ENCODE measurements at places on chromosomes 4 and X.

- DNase-seq, result no peak
Measured at GRCh38 chrX:152878976-152879755, 18.7 kb upstream of the ZNF185 start.

GRCh38 chrX:3599802-3600430 is 113.5 kb downstream of the PRKX start:
- DNase-seq, result no peak

- no peak for DNase-seq
Measured at GRCh38 chrX:39875834-39876628, 221.7 kb downstream of the BCOR start.

DNA sequence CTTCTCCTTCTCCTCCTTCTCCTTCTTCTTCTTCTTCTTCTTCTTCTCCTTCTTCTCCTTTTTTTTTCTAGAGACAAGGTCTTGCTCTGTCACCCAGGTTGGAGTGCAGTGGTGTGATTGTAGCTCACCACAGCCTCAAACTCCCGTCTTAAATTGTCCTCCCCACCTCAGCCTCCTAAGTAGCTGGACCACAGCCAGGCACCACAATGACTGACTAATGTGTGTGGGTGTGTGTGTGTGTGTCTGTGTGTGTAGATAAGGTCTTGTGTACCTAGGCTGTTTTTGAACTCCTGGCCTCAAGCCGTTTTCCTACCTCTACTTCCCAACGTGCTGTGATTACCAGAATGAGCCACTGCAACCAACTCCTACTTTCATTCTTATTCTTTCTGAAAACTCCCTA is 390.9 kb downstream of the ADAM29 start:
- DNase-seq, result no peak

DNA sequence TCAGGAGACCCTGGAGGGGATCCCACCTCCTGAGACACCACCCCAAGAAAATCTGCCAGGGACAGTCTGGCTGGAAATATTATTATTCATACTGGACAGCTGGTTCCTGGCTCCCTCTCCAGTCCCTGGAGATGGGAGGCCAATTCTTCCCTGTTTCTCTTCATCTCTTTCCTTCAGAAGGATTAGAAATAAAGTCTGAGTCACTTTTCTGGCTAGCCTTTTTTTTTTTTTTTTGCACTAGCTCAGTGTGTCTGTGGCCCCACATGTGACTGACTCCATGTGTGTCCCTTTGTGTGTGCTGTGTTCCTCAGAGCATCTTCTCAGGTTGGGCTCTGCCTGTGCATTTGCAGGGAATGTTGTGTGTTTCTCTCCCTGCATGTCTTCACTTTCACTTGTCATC is 1.8 kb upstream of the FRMPD3 start:
- no peak for DNase-seq

DNA sequence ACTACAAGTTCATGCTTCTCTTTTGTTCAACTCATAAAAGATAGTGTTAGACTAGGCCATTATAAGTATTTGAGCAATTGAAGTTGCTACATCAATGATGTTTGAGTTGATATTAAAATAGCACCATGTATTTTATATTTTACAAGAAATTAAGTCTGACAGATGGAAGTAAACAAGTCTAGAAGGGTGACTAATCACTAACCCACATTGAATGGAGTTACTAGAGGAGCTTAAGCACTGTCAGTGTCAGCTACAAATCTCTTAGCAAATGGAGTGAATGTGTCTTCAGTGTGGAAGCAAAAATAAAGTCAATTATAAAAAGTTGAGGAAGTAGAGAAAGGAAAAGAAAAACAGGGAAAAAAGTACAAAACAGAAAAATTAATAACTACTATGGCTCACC is 592.5 kb downstream of the PCDH18 start:
- DNase-seq, result no peak

DNA sequence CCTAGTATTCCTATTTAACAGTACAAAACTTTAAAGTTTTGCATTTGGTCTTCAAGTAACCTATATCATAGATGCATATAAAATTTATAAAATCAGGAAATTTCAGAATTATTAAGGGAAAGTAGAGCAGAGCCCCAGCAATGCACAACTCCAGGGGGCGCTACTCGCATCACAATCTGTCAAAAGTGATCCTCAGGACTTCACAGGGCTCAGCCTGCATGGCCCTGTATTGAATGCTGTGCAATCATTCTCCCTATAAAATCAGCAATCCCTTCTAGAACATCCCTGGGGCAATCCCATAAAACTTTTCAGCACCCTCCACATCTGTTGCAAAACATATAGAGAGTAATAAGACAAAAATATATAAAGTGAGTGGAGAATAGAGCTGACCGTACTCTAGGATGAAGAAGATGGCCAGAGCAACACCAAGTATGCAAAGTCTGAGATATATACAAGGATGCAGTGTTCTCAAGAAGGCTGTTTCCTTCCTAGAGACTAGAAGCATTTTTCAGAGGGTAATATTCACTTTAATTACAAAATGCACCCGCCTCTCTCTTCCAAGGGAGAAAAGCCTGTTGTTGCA is 12.5 kb upstream of the PPARGC1A start:
- no peak for DNase-seq

GRCh38 chr4:109801895-109802319 is at the start of gene CFI:
CFI (minus strand) TSS chr4:109801999; CDS start chr4:109801971, 28 bp downstream.
- DNase-seq, result no peak

- peak; percentile 86 for DNase-seq
Measured at GRCh38 chr4:47741200-47741599, 96.7 kb downstream of the CORIN start.

- peak; percentile 15 for DNase-seq
Measured at GRCh38 chrX:134821370-134821769, 163.1 kb upstream of the PLAC1 start.

DNA sequence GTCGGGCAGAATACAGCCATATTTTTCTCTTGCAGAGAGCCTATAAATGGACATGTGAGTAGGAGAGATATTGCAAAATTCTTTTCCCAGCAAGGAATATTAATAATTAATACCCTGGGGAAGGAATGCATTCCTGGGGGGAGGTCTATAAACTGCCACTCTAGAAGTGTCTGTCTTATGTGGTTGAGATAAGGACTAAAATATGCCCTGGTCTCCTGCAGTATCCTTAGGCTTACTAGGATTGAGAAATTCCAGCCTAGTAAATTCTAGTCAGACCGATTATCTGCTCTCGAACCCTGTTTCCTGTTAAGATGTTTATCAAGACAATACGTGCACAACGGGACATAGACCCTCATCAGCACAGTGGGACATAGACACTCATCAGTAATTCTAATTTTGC is 872.6 kb downstream of the FSTL5 start:
- DNase-seq, result no peak

- DNase-seq, result peak; percentile 14
Measured at GRCh38 chrX:139554376-139554775, 23.8 kb downstream of the F9 start.

DNA sequence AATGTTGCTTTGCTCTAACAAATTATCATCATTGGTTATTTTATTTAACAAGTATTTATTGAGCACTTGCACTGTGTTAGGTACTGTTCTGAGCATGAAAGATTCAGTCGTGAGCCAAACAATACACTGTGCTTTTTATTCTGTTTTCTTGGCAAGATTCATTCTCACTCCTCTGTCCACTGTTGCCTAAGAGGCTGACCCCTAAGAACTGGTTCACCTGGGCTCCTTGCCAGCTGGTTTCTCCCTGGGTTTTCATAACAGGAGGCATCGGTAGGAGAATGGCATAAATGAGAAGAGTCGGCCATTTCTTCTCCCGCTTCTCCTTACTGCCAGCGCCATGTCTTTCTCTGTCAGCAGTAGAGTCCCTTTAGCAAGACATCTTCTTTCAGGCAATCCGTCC is 243.7 kb upstream of the DIAPH2 start:
- DNase-seq, result no peak

- no peak for DNase-seq
Measured at GRCh38 chrX:7316280-7316679, 168.3 kb upstream of the PUDP start.

- no peak for DNase-seq
Measured at GRCh38 chr4:48634688-48635308, 144.7 kb downstream of the ZAR1 start.

DNA sequence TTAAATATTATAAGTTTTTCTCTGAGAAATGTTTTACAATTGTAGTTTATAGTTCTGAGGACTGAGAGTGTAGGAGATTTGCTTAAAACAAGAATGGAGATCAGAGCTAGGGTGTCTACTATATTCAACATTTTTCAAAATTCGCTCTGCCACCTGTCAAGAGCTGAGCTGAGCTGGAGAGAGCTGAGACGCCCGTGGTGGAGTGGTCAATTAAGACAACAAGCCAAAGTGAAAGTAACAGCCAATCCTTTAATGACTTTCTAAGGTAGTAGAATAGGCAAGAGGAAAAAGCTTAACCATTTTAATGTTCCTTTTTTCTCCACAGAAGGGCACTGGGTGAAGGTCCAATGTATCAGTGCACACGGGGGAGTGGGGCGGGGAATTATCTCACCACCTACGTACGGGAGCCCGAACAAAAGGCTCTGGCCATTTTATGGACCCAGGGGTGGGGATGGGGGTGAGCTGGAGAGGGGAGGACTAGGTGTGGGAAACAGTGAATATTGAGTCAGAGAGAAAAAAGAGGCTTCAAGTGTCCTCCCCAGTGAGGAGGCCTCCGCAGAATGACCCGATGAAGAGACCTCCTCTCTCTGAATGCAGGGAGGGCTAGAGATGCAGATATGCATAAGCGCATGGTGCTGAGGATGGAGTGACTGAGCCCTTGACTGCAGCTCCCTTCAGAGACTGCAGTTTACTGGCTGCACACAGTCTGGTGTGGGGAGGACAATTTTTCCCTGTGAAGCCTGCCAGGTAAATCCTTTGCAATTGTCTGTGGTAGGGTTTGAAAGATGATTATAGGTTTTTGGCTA is 60.8 kb downstream of the SPCS3 start:
- no peak for DNase-seq

DNA sequence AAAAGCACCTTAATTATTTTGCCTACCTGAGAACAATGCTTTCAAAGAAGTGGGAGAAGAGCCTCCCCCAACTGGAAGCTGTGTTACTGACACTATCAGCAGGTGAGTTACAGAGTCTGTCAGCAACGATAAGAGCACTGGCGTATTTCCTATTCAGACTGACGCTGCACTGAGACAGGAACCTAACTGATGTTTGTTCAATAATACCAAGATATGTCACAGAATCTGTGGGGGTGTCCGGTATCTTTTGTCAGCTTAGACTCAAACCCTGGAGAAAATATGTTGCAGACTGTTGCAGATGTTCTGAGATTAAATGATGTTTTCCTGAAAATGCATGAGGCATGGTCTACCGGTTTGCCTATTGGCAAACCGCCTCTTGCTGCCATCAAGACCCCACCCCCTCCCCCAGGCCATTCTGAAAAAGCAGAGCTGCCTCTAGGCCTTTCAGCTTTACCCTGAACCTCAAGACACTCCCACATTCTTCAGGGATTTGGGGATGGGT is 115.2 kb upstream of the KIT start:
- no peak for DNase-seq

DNA sequence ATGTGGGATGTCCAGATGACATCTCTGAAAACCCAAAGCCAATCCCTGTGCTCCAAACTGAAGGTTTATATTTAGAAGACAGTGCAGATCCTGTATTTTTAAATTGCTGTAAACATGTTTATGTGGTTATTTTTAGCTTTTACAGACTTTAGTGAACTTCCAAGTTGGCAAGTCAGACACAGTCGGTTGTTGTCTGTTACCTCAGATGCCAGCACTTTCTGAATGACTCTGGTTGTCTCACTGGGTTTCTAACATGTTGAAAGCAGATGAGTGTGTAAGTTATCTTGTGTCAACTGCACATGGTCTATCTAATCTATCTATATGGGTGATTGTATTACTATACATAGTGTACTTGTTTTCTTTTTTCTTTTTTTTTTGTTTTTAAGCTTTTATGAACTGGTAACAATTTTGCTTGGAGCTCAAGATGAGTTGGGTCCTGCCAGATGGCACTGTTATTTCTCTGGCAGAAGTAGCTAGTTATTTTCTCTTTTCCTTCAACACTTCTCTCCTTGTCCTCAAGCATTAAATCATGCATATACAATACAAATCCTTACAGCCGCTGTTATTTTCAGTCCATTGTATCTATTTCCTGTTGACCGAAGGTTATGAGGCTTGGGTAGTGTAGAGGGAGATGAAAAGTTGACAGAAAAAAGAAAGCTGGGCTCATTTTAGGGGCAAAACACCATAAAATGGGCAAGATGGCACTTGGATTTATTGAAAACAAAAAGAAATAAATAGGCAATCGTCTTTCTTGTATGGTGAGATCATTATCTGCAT is 66.3 kb downstream of the GAB1 start:
- DNase-seq, result no peak

- DNase-seq, result no peak
Measured at GRCh38 chr4:189597341-189597740, 343.3 kb upstream of the FRG1 start.

- DNase-seq, result no peak
Measured at GRCh38 chrX:117995378-117995777, 121.2 kb downstream of the KLHL13 start.

DNA sequence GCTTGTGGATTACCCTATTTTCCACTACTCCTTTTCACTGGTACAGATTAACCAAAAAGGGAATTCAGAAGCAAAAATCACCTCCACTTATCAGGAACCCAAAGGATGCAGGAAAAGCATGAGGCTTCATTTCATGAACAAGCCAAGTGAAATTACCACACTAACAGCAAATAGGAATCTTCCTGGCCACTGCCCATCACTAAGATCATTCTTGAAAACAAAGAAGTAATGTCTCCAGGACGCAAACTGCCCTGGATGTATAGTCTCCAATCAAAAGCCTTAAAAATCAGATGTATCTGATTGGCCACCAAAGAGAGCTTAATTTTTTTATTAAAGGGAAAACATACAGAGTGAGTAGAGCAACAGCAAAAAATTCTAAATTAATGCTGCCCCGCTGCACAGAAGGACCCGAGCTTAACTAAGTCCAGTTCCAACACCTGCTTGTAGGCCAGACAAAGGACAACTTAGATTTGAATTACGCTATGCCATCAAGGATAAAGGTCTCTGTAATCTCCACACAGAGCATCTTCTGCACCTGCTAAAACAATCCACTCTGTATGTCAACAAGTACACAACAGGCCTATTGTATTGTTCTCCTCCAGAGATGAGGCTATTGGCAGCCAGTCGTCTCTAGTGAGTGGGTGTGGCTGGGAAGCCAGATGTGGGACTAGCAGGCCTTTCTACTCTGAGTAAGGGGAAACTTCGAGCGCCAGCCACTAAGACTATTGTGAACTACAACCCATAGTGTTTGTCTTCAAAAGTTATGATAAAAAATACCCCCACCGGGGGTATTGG is 12.4 kb downstream of the ZDHHC9 start:
- DNase-seq, result no peak

DNA sequence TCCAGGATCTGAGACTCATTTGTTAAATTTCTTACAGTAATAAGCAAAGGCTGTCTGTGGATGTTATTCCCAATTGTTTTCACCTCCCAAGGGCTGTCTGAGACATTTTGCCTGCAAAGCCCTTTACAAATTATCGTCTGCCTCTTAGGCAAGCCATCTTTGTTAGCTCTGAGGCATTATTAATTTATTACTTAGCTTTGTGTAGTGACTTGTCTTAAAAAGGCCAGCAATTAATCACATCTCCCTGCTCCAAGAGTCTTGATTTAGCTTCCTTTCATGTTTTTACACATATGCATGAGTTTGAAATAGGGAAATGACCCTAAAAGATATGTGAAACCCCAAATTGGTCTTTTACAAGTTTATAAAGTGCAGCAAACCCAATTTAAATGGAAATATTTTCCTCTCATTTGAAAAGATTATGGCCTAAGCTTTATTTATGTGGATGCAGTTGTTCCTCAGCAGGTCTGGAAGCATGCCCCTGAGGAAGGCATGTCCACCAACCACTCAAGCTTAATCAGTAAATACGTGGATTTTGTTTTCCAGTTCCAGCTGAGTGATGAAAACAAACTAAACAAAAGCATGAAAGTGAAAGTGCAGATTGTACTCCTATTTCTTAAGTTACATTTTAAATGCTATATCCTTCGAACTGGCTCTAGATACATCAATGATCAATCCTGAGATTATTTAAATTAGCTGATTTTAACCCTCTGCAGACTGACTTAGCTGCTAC is 173.6 kb upstream of the LNX1 start:
- no peak for DNase-seq

Measured in suppressor macrophage treated with lipopolysaccharide for 1 hour (primary cell).